ENCODE measurements at places on chromosomes 12 and 14.

GRCh38 chr14:61476754-61477410 lies 155.5 kb downstream of the PRKCH start:
- DNase-seq = no peak

DNA sequence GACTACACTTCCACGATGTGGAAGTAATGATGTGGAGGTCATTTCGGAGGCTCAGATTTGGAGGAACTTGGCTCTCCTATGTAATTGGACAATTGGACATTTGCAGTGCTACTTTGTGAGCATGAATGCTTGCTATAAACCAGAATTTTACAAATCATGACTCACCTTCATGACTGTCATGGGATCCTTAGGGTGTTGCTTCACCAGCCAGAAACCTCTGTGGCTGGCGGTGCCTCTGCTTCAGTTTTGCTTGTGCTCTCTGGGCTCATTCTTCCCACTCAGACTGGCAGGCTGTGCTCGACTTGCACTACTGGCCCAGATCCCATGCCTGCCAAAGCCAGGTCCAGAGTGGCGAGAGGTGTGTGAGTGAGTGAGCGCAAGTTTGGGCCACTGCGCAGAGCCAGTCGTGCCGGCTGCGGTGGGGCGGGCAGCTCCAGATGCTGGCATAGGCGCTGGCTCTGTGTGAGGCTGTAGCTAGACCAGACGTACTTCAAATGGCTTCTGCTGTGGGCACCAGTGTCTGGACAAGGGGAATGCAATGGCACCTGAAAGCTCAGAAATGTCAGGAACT lies 387.8 kb downstream of the AEBP2 start:
- no peak for DNase-seq

DNA sequence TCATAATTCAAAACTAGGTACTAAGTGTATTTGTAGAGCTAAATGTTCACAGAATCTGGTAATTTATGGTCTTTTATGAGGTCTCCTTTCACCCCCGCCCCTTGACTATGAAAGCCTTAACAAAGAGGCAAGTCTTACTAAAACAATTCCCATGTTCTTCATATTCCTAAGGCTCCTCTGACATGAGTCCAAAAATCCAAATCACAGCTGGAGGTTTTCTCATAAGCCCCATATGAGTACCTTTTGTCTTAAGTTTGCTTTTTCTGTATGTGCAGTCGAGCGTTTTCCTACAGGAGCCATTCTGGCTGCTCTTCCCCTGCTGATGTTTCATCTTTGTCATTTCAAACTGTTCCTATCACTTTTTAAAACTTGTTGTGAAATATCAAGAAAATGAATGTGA lies 55.2 kb downstream of the SIX1 start:
- no peak for DNase-seq

DNA sequence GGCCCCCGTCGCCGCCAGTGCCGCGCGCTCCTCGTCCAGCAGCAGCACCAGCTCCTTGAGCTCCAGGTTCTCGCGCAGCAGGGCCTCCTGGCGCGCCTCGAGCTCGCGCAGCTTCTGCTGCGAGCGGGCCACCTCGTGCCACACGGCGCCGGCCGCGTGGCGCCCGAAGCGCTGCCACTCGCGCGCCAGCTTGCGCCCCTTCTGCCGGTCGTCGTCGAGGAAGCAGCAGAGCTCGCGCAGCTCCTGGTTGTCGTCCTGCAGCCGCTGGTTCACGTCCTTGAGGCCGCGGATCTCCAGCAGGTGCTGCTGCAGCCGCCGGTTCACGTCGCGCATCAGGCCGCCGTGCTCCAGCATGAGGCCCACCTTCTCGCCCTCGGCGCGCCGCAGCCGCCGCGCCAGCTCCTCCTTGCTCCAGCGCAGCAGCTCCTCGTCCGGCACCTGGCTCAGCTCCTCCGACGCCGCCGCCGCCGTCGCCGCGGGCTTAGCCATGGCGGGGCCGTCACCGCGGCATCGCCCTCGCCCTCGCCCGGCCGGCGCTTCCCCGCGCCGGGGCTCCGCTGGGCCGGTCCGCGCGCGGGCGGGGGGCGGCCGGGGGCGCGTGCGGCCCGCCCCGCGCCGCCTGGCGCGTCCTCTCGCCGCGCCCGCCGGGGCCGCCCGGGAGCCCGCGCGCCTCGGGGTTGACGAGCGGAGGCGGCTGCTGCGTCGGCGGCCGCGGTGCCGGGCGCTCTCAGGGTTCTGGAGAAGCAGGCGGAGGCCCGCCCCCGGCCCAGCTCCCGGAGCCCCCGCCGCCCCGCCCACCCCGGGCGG lies at the start of gene CCDC85C:
Gene CCDC85C, minus strand, starts transcription at position 737 of the 807 bp plus-strand sequence. Its CDS starts 248 bp downstream, at position 489.
- DNase-seq = no peak

DNA sequence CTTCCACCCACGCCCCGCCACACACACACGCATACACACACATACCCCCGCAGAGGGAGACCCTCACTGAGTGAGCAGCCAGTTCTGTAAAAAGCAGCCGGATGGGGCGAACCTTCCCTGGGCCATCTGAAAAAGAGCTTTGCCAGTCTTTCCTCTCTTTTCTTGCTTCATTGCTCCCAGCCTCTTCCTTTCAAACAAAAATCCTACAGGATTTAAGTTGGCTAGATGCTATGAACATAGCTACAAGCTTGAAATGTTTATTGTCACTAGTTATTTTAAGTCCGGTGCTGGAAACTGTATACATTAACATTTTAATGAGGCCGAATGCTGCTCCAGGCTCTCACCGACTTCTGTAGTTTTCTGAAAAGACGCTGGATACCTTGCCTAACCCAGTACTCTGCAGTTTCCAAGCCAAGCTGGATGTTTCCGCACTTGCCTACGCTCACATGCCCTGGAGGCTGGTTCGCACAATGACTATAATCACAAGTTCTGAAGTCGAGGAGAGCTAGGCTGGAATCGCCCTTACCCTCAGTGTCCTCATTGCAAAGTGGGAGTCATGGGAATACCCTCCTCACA lies 39.2 kb downstream of the LTBP2 start:
- no peak for DNase-seq

GRCh38 chr12:106429636-106430035 lies 72.1 kb downstream of the POLR3B start:
- DNase-seq = no peak

GRCh38 chr12:62730649-62731048 lies 204.3 kb downstream of the PPM1H start:
- no peak for DNase-seq
